ENCODE measurements at places on chromosomes 3 and 15.

- DNase-seq = no peak
Observed at GRCh38 chr3:159029306-159030026, 227.6 kb downstream of the MFSD1 start.

DNA sequence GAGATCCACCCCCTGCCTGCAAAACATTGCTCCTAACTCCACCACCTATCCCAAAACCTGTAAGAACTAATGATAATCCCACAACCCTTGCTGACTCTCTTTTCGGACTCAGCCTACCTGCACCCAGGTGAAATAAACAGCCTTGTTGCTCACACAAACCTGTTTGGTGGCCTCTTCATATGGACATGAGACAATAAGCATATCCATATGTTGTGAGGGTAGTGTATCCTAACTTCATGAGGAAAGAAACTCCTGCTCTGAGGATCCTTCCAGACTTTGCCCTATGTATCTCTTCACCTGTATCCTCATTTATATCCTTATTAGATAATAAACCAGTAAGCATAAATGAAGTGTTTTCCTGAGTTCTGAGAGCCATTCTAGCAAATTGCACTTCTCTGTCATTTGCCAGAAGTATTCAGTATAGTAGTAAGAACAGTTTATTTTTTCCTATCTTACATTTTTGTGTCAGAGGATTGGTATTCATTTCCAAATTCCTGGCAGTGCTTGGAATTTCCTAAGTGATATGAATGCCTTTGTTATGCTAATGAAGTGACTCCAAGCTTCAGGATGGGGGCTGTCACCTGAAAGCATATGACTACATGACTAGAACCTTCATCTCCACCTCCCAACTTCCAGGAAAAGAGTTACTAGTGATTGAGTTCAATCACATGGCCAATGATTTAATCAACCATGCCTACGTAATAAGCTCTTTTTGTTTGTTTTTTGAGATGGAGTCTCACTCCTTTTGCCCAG is 30.2 kb downstream of the TTBK2 start:
- DNase-seq = no peak

DNA sequence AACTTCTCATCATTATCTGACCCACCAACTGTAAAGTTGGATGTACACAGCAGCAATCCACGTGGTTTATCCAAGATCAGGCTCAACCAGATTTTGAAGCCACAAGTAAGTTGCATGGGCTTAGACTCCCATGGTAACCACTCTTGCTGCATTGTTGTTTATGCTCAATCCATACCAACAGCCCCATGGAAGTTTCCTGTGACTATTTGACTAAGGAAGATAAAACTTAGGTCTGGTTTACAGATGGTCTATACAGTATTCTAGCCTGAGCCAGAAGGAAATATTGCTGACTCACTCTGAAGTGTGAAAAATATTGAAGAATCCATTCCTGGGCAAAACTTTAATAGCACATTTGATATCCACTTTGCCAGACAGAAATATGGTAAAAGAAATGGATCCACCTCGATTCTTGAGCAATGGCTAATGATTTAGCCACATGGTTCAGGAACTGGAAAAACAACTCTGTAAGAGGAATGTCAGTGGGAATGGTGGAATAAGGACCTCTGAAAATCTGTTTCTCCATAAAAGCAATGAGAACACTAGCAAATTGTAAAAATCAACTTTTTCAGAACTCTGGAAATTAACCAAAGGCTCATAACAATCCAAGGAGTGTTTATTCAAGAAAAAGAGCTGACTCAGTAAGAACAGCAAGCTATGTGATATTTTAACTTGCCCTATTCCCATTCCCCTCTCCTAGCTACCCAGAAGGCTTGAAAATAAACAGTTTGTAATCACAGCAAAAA is 162.9 kb upstream of the STT3B start:
- DNase-seq = no peak

- DNase-seq = no peak
Observed at GRCh38 chr15:66617137-66618090, 51.6 kb upstream of the LCTL start.

DNA sequence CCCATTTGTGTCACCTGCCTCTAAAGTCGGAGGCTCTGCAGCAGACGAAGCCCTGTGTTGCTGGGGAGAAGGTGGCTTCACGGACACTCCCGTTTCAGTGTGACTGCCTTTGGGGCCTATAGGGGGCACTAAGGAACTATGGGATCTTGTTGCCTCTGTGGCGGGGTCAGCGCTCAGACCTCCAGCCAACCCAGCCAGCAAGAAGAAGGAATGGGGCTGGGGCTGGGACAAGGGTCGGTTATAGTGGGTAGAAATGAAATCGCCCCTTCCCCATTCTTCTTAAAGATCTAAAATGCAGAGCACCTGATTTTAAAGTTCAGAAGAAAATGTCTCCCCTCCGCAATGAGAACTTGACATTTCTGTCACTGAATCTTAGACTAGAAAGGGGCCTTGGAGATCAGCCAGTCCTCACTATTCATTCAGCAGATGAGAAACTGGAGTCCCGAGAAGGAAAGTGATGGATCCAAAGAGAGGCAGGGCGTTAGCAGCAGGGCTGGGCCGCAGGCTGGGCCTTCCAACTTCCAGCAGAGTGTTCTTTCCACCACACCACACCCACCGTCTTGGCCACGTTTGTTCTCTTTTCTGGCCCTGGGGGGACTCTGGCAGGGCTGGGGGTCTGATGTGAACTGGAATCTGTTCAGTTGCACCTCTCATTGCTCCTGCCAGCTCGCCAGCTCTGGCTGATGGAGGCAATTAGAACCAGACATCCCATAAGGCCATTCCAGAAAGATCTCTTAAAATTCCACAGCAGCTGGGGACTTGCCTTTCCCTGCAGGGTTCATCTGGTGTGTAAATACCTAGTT is 195.4 kb downstream of the OPA1 start:
- peak; percentile 40 for DNase-seq

- DNase-seq = no peak
Observed at GRCh38 chr3:127887321-127887720, 27.7 kb upstream of the KBTBD12 start.

DNA sequence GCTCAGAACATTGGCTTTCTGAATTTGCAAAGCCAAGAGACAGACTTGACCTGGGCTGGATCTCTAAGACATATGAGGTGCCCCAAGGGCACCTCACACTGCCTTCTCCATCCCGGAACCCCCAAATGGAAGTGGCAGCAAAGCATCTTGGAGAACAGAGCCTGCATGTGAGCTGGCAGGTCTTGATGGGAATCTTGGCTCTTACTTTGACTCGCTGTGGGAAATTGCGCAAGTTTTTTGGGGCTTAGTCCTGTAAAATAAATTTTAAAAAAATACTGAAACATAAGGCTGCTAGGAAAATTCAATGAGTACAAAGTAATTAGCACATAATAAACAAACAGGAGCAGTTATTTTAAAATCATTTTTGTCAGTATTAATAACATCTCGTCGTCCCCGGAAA is 13.7 kb upstream of the SEC22A start:
- no peak for DNase-seq

DNA sequence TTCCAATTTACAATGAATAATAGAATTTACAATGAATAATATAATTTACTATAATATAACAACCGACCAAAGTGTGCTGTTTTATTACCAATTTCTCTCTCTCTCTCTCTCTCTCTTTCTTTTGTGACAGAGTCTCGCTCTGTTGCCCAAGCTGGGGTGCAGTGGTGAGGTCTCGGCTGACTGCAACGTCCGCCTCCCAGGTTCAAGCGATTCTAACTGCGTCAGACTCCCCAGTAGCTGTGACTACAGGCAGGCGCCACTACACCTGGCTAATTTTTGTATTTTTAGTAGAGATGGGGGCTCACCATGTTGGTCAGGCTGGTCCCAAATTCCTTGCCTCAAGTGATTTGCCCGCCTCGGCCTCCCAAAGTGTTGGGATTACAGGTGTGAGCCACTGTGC is 17.0 kb upstream of the CCNL1 start:
- DNase-seq = no peak

GRCh38 chr3:197001972-197002700 is 27.5 kb downstream of the MELTF start:
- DNase-seq = no peak

DNA sequence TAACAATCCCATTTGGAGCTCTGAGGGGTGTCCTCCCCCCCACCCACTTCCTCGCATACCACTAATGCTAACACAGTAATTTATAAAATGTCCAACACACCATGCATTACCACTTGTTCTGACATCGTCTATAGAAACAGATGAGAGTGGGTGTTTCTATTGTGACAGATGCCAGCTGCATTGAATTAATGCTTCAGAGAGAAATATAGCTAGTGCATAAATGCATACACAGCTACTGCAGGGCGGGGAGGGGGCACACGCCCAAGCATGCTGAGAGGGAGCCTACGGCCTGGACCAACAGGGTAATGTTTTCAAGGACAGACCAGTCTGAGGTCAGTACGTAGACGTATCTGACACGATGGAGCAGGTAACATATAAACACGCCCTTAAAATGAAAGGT is 106.0 kb upstream of the FEZF2 start:
- no peak for DNase-seq

DNA sequence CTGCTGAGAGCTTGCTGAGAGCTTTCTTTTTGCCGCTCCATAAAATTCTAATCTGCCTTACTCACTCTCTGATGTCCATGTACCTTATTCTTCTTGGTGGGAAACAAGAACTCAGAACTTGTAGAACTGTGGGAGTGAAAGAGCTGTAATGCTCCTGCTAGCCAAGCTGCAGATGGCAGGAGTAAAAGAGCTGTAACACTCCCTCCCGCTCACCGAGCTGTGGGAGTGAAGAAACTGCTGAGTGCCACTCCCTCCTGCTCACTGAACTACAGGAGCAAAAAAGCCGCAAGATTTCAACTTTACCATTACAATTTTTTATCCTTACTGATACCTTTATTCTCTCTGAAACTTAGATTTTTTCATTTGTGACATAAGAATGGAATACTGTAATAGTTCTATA is 199.1 kb downstream of the SI start:
- no peak for DNase-seq

- DNase-seq = no peak
Observed at GRCh38 chr15:97972366-97972765, 11.9 kb downstream of the ARRDC4 start.

DNA sequence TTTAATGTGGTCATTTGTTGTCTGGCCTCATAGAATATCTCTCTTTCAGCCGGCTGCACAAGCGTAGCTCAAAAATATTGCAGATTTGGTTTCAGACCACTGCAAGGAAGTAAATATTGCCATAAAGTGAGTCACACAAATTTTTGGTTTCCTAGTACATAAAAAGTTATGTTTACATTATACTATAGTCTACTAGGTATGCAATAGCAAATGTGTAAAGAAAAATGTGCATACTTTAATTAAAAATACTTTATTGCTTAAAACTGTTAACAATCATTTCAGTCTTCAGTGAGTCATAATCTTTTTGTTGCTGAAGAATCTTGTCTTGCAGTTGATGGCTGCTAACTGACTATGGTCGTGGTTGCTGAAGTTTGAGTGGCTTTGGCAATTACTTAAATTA is 425.1 kb upstream of the ROBO1 start:
- no peak for DNase-seq

All from CD4-positive, alpha-beta T cell treated with Interleukin-4 for 1 hour (primary cell).